ENCODE measurements at places on chromosomes 3 and 15.

DNA sequence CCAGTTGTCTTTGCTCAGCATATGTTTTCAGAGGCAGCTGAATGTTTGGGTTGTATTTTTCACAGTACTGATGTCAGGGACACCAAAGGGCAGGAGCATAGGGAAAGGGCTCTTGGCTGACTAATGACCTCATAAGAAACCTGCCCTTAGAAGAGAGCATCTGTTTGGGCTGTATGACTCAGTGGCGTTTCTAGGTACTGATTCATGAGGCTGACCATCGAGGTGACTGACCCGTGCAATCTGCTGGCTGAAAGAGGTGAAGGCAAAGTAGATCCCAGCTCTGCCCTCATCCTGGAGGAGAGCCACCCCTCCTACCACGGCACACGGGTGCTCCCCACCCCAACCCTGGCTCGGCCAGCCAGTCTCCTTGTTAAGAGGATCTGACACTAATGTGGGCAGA is 8.3 kb downstream of the LMCD1 start:
- no peaks in the 10 kb centered on the region for H3K36me3 ChIP-seq
- no peak overlapping the region for H3K27ac ChIP-seq
- ATAC-seq = peak; percentile 4
- H3K4me3 ChIP-seq = no peak overlapping the region
- H3K4me1 ChIP-seq = no peaks in the 10 kb centered on the region
- no peaks in the 10 kb centered on the region for H3K27me3 ChIP-seq

- H3K36me3 ChIP-seq = no peaks in the 10 kb centered on the region
- H3K27ac ChIP-seq = no peak overlapping the region
- H3K4me3 ChIP-seq = no peak overlapping the region
- no peaks in the 10 kb centered on the region for H3K27me3 ChIP-seq
- no peak for ATAC-seq
These were observed 152.5 kb downstream of the LRRK1 start for GRCh38 chr15:101071651-101072050.

DNA sequence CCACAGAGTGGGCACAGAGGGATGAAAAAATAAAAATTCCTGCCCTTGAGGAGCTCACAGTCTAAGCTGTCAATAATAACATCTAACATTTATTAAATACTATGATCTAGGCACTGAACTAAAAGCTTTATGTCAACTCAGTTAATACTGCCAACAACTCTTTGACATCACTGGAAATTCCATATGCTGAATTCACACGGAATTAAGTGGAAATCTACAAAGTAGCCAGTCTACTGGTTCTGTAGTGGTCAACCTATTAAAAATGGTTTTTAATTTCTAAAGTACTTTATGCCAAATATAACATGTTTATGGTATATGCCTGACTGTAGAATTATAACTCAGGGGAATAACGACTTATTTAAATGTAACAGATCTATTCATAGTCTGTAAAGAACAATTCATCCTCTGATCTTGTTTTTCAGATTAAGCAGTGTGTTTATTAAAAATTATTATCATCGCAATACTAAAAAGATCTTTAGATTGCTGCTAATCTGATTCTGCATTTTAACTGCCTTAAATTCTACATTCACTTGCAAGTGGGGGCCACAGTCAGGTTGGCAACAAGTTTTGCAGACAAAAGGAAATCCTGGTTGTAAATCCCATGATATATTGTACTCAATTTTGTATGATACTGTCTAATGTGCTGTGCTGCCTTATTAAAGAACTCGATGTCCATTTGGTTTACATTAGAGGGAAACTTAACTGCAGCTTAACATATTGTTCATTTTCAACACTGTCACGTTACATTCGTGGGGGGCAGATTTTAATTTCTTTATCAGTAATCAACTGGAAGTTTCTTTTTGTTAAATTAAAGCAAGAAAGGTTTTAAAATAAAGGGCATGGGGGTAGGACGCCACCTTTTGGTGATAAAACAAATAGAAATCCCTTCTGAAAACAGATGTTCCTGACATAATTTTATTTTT is 2.6 kb upstream of the FOXP1 start:
- H3K27me3 ChIP-seq = no peaks in the 10 kb centered on the region
- ATAC-seq = no peak
- no peak overlapping the region for H3K4me3 ChIP-seq
- peak overlapping the region; percentile 100 for H3K27ac ChIP-seq
- no peaks in the 10 kb centered on the region for H3K36me3 ChIP-seq
- H3K4me1 ChIP-seq = no peaks in the 10 kb centered on the region

GRCh38 chr15:34038871-34039789 is at the start of gene AVEN:
Gene AVEN (minus strand): TSS chr15:34039204. CDS start chr15:34039046, 158 bp downstream.
- peak; percentile 82 for ATAC-seq
- no peaks in the 10 kb centered on the region for H3K36me3 ChIP-seq
- H3K4me3 ChIP-seq = peak within 1 kb of the TSS; percentile 99
- peak within 1 kb of the TSS; percentile 94 for H3K27ac ChIP-seq
- H3K27me3 ChIP-seq = no peaks in the 10 kb centered on the region

DNA sequence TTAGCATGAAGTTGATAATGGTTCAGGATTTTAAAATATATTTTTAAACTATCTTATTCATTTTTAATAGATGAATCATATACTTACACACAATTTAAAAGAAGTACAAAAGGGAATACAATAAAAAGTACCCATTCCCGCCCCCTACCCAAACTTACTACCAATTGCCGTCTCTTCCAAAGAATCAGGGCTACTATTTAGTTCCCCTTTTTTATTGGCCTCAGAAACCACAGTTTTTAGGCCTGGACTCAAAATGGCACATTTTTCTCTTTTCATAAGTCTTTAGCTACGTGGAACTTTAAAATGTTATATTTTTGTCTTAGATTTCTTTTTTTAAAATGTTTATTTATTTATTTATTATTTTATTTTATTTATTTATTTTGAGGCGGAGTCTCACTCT is 18.0 kb downstream of the LRRK1 start:
- no peaks in the 10 kb centered on the region for H3K36me3 ChIP-seq
- H3K27ac ChIP-seq = no peak overlapping the region
- no peak for ATAC-seq
- H3K27me3 ChIP-seq = no peaks in the 10 kb centered on the region
- H3K4me3 ChIP-seq = no peak overlapping the region

GRCh38 chr3:57943525-57944495 is 64.4 kb upstream of the FLNB start:
- H3K27ac ChIP-seq = peak overlapping the region; percentile 3
- no peaks in the 10 kb centered on the region for H3K36me3 ChIP-seq
- H3K27me3 ChIP-seq = no peaks in the 10 kb centered on the region
- no peak for ATAC-seq
- H3K4me1 ChIP-seq = no peaks in the 10 kb centered on the region

DNA sequence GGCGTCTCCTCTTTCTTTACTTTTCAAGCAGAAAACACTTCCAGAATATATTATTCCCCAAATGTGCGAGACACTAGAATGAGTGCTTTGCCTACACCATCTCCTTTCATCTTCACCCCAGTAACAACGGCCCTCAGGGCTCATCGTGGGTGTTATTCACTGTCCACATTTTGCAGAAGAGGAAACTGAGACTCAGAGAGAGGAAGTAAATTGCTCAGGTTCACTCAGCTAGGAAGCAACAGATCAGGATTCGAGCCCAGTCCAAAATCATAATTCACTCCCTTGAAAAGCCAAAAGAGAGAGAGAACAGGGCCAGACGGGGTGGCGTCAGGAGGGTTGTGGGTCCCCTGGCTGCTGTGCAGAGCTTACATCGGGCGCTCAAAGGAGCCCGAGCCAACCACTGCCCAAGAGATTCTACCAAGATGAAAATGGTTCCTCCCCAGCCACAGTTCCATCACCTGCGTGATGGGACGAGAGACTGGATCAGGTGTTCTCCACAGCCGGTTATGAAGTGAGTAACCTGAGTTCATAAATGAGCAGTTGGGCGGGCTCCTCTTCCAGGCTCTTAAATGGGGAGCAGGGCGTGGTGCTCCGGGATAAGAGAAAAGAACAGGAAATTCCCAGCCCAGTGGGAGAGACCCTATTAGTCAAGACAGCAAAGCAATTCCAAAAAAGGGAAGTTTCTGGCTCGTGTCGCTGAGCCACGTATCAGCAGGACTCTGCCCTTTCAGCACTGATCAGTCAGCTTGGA is 48.6 kb upstream of the FLNB start:
- H3K4me3 ChIP-seq = no peak overlapping the region
- H3K27ac ChIP-seq = peak overlapping the region; percentile 19
- H3K27me3 ChIP-seq = no peaks in the 10 kb centered on the region
- H3K36me3 ChIP-seq = no peaks in the 10 kb centered on the region

DNA sequence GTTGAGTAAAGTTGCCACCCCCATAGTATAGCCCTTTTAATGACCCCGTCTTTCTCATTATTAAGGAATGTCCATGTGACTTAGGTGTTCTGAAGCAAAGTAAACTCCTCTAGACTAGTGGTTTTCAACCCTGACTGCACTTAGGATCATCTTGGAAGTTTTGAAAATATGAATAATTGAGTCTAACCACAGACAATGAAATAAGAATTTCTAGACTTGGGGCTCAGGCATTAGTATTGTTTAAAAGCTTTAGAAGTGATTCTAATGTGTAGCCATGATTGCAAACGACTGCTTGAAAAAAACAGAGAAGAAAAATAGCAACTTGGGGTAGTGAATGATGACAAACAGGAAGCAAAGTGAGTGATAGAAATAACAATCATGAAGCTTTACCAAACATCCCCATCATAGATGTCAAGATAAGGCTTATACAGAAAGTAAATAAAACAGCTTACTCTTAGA is 35.0 kb downstream of the ALCAM start:
- no peak overlapping the region for H3K27ac ChIP-seq
- no peaks in the 10 kb centered on the region for H3K27me3 ChIP-seq
- no peaks in the 10 kb centered on the region for H3K4me1 ChIP-seq
- H3K36me3 ChIP-seq = no peaks in the 10 kb centered on the region
- no peak for ATAC-seq
- H3K4me3 ChIP-seq = no peak overlapping the region

DNA sequence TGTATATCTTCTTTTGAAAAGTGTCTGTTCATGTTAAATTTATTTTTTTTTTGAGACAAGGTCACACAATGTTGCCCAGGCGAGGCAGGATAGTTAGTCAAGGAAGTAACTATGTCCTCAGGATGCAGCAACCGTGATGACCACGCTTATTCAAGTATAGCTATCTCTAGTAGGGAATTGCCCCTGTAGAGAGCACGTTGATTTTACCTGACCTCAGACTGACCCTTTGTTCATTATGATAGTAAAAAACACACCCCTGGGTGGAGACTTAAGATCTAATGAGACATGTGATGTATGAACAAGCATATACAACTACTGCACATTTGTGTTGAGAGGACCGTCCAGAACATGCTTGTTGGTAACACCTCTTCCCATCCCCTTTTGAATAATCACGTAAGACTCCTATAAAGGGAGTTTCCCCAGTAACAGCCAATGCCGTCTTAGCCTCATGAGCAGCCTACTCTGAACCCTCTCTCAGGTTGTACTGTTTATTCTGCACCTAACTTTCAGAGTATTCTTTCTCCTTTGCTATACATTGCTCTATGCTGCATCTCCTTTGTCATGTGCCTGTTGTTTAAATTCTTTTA is 32.9 kb downstream of the ZNF621 start:
- H3K4me1 ChIP-seq = no peaks in the 10 kb centered on the region
- no peak for ATAC-seq
- no peak overlapping the region for H3K4me3 ChIP-seq
- H3K36me3 ChIP-seq = no peaks in the 10 kb centered on the region

GRCh38 chr3:161274691-161275298 is 53.7 kb downstream of the NMD3 start:
- H3K4me3 ChIP-seq = no peak overlapping the region
- no peaks in the 10 kb centered on the region for H3K4me1 ChIP-seq
- no peaks in the 10 kb centered on the region for H3K36me3 ChIP-seq

DNA sequence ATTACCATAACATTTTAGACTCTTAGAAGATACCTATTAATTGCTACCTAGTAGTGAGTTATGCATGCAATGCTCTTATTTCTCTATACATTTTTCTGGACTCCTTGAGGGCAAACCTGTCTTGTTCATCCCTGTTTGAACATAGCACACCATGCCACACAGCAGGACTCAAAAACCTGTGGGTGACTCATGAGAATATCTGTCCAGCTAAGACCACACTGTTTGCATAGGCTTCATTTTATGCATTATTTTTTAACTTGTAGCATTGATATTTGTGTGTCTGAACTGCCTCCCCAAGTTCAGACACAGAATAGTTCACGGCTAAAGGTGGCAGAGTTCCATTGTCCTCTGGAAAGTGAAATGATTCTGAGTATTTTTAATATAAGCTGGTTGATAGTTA is 1.8 kb downstream of the LMCD1 start:
- H3K27me3 ChIP-seq = no peaks in the 10 kb centered on the region
- no peaks in the 10 kb centered on the region for H3K36me3 ChIP-seq
- H3K4me1 ChIP-seq = peaks cover 59% of the 10 kb centered on the region
- H3K4me3 ChIP-seq = peak overlapping the region; percentile 43

DNA sequence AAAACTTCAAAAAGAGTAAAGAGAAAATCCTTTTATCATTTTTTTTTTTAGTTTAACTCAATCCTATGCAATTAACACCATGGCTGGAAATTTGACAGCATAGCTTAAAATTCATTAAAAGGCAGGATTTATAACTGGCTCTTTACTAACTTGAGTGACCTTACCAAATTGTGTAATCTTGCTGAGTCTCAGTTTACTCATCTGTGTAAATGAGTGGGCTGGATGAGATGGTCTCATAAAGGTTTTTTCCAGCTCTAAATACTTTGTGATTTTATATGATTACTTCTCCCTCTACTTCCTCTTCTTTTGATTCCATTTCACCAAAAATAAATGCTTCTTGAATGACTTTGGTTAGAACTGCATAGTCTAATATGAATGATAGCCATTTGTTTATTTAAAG is 234.9 kb upstream of the SATB1 start:
- H3K27ac ChIP-seq = no peak overlapping the region
- no peaks in the 10 kb centered on the region for H3K4me1 ChIP-seq
- ATAC-seq = no peak
- no peaks in the 10 kb centered on the region for H3K27me3 ChIP-seq
- H3K36me3 ChIP-seq = no peaks in the 10 kb centered on the region

- H3K27ac ChIP-seq = peak overlapping the region; percentile 40
- H3K27me3 ChIP-seq = no peaks in the 10 kb centered on the region
- no peaks in the 10 kb centered on the region for H3K36me3 ChIP-seq
- peaks cover 3% of the 10 kb centered on the region for H3K4me1 ChIP-seq
These were observed 6.3 kb downstream of the TM4SF1 start for GRCh38 chr3:149371001-149371722.

DNA sequence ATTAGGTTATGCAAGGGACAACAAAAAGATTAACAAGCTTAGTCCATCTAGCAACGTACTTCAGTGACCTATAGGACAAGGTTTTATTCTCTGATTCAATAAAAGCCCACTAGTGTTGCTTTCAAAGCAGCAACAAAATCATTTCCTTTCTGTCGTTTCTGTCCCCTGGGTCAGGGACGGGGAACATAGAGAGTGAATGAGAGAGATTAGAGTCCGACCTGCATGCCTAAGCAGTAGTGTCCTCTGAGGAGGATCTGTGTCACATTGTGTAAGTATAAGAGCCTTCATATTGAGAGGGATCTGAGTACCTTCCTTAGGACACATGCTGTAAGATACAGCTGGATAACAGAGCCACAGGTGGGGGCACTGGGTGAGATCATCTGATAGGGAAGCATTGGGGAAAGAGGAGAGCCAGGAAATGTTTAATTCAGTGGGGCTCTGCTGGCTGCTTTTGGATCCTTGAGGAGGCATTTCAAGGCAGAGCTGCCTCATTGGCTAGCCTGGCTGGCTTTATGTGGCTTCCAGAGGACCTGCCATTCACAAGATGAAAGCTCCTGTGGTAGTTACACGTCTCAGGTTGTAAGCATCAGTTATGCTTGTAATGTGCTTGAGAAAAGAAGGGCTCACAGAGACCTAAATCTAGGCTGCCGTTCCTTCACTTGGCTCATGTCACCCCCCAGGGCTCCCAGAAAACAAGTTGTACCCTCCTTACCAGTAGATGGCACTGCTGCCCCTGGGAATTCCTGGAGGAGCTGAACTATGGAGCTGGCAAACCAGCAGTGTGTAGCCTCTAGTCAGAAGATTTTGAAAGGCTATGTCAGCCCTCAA is 2.7 kb downstream of the TMEM108 start:
- ATAC-seq = peak; percentile 69
- H3K36me3 ChIP-seq = no peaks in the 10 kb centered on the region
- H3K27ac ChIP-seq = peak overlapping the region; percentile 0
- H3K4me1 ChIP-seq = peaks cover 57% of the 10 kb centered on the region
- peaks cover 23% of the 10 kb centered on the region for H3K27me3 ChIP-seq

All from gastroesophageal sphincter (tissue), 4 donors.